Smooth muscle cell of trachea (primary cell): ENCODE measurements at places on chromosomes 2 and 18. TPM values are rescaled to one million over a fixed set of nuclear protein-coding genes. Genes with fewer than 3 reads are reported as not detected.

The CD8A gene
- total RNA-seq, result not detected in 2 replicates

The SLC9A2 gene
- under 0.01 TPM in 2 replicates for total RNA-seq

The SLC16A14 gene
- 2.0 and 2.6 TPM in 2 replicates for total RNA-seq

The EML6 gene
- total RNA-seq, result 0.15 and 0.66 TPM in 2 replicates

The GREB1L gene
- 0.15 TPM in 1 of 2 replicates, not detected in the other for total RNA-seq

The DUSP2 gene
- total RNA-seq, result 0.15 and 2.0 TPM in 2 replicates

The CCDC68 gene
- total RNA-seq, result 2.6 and 4.6 TPM in 2 replicates

The CENPA gene
- total RNA-seq, result 0.99 and 21.4 TPM in 2 replicates

The UGT1A4 gene
- not detected in 2 replicates for total RNA-seq

The ACKR3 gene
- total RNA-seq, result 0.73 and 3.0 TPM in 2 replicates

The PID1 gene
- total RNA-seq, result 21.1 and 26.1 TPM in 2 replicates

The BOK gene
- 17.2 and 31.4 TPM in 2 replicates for total RNA-seq

The RPRM gene
- total RNA-seq, result 0.15 TPM in 1 of 2 replicates, not detected in the other

The ALK gene
- under 0.01 and 0.17 TPM in 2 replicates for total RNA-seq

The SAG gene
- total RNA-seq, result not detected in 2 replicates

The CRYGD gene
- total RNA-seq, result not detected in 2 replicates

The AFF3 gene
- 0.66 and 0.87 TPM in 2 replicates for total RNA-seq

The CPLX4 gene
- not detected in 2 replicates for total RNA-seq

The CXCR1 gene
- total RNA-seq, result not detected in 2 replicates

The INO80D gene
- 6.1 and 8.6 TPM in 2 replicates for total RNA-seq

The SKOR2 gene
- not detected in 2 replicates for total RNA-seq

The TBR1 gene
- total RNA-seq, result under 0.01 TPM in 1 of 2 replicates, not detected in the other

The YPEL5 gene
- total RNA-seq, result 87.3 and 113 TPM in 2 replicates

The BOLL gene
- not detected in 2 replicates for total RNA-seq

The CELF4 gene
- total RNA-seq, result not detected in 2 replicates

The NT5C1B gene
- total RNA-seq, result not detected in 2 replicates

The RGPD5 gene
- 13.6 and 15.6 TPM in 2 replicates for total RNA-seq

The SERPINB5 gene
- total RNA-seq, result 0.29 TPM in 1 of 2 replicates, not detected in the other

The PLCD4 gene
- 9.1 and 11.8 TPM in 2 replicates for total RNA-seq

The FBLN7 gene
- 0.17 and 0.29 TPM in 2 replicates for total RNA-seq

The COLEC12 gene
- total RNA-seq, result 122 and 177 TPM in 2 replicates

The HRH4 gene
- total RNA-seq, result under 0.01 TPM in 2 replicates

The PROM2 gene
- total RNA-seq, result 0.29 and 0.83 TPM in 2 replicates

The PLB1 gene
- total RNA-seq, result 2.0 and 3.8 TPM in 2 replicates

The CD8B gene
- not detected in 2 replicates for total RNA-seq

The LYPD1 gene
- 0.33 and 0.73 TPM in 2 replicates for total RNA-seq

The VWA3B gene
- 0.17 TPM in 1 of 2 replicates, not detected in the other for total RNA-seq

The HOXD10 gene
- not detected in 2 replicates for total RNA-seq

The FBXO48 gene
- 0.29 and 0.33 TPM in 2 replicates for total RNA-seq

The FLACC1 gene
- 1.3 and 2.0 TPM in 2 replicates for total RNA-seq

The PSMA8 gene
- total RNA-seq, result not detected in 2 replicates

The NR4A2 gene
- total RNA-seq, result 0.15 and 0.33 TPM in 2 replicates

The SULT1C4 gene
- total RNA-seq, result under 0.01 TPM in 1 of 2 replicates, not detected in the other

The MEIS1 gene
- 106 and 127 TPM in 2 replicates for total RNA-seq

The RNF125 gene
- 1.2 and 1.5 TPM in 2 replicates for total RNA-seq
